ENCODE measurements at places on chromosomes 16 and 17. TPM values are rescaled to one million over a fixed set of nuclear protein-coding genes. Genes with fewer than 3 reads are reported as not detected.

DNA sequence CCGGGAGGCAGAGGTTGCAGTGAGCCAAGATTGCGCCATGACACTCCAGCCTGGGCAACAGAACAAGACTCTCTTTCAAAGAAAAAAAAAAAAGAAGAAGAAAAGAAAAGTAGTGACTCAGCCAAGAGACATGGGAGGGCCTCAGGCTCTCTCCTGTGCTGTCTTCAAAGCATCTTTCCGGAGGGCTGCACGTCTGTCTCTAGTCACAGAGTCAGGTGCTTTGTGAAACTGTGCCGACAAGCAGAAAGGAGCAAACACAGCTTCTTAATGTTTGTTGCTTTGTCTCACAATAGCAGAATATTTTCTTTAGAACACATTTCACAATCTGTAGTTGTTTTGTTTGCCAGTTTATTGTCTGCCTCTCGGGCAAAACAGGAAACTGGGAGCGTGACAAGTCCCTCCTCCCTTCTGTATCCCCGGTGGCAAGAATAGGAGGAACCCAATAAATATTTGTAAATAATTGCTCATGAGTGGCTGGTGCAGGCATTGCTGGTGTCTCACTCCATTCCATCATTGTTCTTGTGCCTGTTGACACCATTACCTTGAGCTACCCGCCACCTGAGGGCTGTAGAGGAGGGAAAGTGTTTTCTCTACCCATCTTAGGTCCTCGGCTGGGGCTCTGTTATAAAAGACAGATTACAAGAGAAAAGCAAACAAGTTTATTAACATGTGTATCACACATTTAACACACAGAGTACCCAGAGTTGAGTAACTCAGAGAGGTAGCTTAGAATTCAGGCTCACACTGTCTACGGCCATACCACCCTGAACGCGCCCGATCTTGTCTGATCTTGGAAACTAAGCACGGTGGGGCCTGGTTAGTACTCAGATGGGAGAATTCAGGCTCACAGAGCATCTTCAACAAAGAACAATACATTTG, 5.5 kb downstream of the GAST start:
- DNase-seq: no peak

DNA sequence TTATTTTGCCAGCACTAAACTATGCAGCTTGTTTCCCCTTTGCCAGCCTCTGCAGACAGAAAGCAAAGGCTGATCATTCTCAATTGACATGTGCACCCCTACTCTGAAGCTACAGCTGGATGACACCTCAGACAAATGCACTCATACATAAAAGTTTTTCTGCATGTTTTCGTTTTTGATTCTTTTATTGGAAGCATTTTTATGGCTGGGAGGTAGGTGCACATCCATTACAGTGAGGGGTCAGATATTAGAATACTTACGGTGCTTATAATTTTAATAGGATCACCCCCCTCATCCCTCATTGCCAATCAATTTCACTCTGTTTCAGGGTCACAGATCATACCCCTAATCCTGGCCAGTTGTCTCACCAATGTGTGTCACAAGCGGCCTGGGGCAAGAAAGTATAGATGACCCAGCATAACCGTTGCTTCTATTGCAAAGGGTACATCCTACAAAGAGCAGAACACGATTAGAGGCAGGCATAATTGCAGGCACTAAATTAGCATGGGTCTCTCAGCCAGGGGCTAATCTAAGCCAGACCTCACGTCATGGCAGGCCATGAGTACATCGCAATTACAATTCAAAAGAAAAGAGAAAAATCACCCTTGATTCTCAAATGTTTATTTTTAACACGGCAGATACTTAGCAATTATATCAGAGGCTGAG, 89.5 kb upstream of the SOX9 start:
- DNase-seq: no peak

- DNase-seq: no peak
Observed at GRCh38 chr16:77271532-77272426, 72.6 kb downstream of the SYCE1L start.

DNA sequence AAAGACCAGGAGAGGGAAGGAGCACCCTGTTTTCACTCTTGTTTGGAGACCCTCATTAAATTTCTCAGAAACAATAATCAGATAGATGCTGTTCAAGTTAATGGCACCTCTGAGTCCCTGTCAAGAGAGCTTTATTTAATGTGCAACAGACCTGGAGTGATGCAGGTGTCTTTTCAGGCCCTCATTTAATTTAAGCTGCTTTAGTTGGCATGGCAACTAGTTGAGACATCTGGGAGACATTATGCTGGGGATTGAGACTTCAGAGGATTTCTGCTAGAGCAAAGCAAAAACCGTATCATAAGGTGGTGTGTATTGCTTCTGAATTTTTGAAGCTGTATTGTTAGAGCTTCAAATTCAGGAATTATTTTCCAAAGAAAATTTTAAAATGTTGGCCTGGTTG, 108.5 kb downstream of the NLK start:
- DNase-seq: no peak

GRCh38 chr17:3893003-3893719, at the start of gene CAMKK1:
Gene CAMKK1, minus strand, starts transcription at chr17:3893053. Its CDS starts 7,366 bp downstream, at chr17:3885687.
- DNase-seq: peak; percentile 70

Gene RHBDL1
- 1.2 TPM for total RNA-seq

Gene CLEC3A
- not detected for total RNA-seq

Gene SLC5A2
- not detected for total RNA-seq

GRCh38 chr17:27268394-27269085, 25.4 kb upstream of the WSB1 start:
- DNase-seq: no peak

DNA sequence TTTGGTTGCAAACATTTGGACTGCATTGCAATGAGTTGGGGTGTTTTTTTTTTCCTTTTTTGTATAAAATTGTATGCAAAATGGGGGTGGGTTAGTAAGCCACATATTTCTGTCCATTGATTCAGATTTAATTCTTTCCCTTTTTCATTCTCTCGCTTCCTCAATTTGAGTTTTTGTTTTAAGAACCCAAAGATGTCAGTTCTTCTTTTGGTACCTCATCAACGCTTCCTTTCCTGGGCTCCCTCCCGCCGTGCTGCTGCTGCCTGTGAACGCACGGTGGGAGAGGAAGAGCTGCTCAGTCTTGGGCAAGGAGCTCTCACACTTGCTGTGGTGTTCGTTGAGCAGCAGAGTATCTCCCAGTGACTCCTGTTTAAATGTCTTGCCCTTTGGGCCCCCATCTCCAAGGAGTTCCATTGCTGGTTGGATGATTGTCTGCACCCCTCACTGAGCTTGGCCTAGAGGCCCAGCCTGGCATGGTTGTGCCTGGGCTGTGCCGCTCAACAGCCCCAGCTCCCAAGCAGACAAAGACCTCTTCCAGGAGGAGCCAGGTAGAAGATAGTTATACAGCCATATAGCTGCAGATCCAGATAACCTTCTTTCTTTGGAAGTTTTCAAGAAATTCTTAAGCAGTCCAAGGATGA, 13.6 kb downstream of the UBFD1 start:
- DNase-seq: no peak

DNA sequence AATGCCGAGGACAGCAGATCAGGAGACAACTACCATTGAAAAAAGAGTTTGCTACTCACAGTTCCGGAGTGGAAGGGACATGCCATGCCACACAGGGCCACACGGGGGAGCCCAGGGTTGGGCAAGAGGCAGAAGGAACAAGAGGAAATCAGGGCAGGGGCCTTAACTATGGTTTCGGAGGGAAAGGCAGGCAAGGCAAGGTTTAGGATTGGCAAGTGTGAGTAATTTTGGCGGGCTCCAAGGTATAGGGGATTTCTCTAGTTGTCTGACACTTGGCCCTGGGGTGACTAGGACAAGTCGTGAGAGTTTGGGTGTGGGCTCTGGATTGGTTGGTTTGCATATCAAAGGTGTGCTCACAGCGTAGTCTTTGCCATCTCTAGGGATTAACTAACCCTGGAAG, 27.0 kb upstream of the NTN1 start:
- DNase-seq: peak; percentile 31

Gene NOTUM
- total RNA-seq: not detected

DNA sequence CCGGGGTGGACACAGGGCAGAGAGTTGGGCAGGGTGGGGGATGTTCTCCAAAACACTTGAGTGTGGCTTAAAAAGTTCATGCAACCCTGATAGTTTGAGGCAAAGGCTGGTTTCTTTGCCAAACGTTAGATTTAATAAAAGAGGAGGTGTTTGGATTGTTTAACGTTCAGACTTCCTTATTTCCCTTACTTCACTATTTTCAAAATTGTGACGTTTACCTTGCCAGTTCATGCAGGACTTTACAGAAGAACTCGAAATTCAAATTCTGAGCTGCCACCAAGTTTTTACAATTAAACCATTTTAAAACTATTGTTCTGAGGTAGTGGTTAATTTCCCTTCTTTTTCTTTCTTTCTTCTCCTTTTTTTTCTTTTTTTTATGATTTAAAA, 5.5 kb downstream of the SEC14L1 start:
- DNase-seq: no peak

- DNase-seq: no peak
Observed at GRCh38 chr16:29665294-29666077, 2.4 kb downstream of the SPN start.

- DNase-seq: no peak
Observed at GRCh38 chr16:21277927-21278706, at the start of gene CRYM. Gene CRYM, minus strand, starts transcription at chr16:21278290. Its CDS starts 39 bp downstream, at chr16:21278251.

GRCh38 chr17:78114831-78115723, 13.5 kb downstream of the TMC6 start:
- no peak for DNase-seq

DNA sequence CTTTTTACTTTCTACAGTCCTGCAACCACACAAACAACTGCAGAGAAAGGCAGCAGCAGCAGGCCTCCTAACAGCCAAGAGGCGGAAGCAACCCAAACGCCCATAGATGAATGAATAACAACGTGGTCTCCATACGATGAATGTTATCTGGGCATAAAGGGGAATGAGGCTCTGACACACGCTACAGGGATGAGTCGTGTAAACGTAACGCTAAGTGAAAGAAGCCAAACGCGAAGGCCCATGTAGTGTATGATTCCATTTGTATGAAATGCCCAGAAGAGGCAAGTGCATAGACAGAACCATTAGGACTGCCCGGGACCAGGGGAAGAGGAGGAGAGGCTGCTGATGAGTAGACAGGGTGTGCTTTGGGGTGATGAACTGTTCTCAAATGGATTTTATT, 94.8 kb upstream of the DNAH17 start:
- DNase-seq: no peak

Gene CACNA1H
- 3.8 TPM for total RNA-seq

DNA sequence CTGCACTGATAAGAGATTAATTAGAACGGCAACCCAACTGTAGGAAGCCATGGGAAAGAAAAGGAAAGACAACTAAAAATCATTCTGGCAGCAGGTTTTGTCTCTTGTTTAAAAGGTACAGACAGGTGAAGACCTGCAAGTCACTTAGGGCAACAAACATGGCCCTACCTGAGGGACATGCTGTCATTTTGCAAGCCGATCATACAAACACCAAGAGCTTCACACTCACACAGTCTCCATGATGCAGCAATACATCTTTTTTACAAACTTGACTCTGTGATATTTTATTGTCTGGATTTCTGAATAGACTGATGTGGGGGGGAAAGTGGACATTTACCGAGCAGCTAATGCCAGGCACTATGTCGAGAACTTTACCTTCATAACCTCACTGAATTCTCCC, 101.8 kb downstream of the PARN start:
- DNase-seq: no peak

Gene UNC45B
- total RNA-seq: not detected

DNA sequence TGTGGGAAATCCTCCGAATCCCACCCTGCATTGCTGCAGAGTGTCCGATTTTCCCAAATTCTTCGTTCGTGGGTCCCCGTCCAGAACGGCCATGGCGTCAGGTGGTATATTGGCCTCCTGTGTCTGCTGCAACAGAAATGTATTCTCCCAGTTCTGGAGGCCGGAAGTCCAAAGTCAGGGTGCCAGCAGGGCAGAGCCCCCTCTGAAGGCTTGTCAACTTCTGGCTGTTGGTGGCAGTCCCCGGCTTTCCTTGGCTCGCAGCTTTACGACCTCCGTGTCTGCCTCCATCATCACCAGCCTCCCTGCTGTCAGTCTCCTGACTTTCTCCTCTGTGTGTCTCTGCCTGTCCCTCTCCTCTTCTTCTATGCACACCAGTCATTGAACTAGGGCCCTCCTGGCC, 142.1 kb upstream of the FOXF1 start:
- DNase-seq: no peak

DNA sequence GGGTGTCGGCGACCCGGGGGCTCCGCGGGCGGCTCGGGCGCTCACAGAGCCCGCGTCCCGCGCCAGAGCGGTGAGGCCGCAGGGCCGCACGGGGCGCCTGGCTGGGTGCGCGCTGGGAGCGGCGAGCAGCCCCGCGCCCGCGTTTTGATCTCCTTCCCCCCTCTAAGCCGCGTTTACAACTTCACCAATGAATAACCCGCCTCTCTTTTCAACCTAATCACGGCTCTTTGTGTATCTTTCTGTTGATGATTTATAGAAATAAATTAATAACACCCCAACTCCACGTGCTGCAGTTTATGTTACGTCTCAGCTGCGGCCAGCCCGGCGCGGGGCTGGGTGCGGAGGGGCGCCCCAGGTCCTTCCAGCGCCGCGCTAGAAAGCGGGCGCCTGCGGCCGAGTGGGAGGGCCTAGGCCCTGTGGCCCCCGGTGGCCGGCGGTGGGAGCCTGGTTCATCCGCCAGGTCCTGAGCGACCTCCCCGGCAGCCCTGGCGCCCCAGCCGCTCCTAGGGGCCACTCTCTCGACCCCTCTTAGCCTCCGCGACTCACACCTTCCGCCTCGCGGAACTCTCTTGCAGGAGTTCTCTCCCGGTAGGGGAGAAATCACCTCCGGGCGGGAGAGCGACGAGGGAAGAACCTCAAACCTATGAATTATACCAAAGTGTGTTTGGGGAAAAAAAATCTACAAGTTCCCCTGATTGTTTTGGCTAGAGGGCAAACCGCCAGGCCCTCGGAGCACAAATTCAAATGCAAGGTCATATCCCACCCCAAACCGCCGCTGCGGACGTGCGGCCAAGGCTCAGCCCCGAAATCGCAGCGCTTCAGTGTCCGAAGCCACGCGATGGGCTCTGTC, 1.9 kb downstream of the HNF1B start:
- DNase-seq: no peak

Gene TEX19
- total RNA-seq: not detected

DNA sequence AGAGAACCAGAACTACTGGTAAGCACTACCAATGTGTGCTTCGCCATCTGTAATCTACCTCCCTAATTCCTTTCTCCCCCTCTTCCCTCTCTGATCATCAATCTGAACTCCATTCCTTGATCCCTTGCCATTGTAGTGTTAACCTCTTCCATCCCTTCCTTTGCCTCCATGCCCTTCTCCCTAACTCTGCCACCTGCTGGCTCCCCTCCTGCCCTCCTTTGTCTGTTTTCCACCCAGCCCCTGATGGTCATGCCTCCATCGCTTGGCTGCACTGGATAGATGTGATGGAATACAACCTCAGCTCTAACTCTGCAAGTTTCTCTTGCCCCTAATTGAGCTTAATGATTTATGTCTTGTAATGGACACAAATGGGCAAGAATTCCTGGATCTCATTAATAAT, 108.2 kb upstream of the ASIC2 start:
- no peak for DNase-seq

DNA sequence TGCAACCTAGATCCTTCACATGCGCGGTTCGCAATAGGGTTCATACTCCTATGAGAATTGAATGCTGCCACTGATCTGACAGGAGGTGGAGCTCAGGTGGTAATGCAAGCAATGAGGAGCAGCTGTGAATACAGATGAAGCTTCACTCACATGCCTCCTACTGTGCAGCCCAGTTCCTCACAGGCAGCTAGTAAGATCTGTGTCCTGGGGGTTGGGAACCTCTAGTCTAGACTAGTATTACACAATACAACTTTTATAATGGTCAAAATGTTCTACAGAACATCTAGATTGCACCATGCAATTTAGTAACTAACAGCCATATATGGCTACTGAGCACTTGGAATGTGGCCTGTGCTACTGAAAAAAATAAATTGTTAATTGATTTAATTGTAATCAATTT, 26.7 kb downstream of the ABCA5 start:
- no peak for DNase-seq

Gene PDILT
- not detected for total RNA-seq

Gene GSG1L
- not detected for total RNA-seq
